ENCODE measurements at places on chromosomes 16 and 17.

DNA sequence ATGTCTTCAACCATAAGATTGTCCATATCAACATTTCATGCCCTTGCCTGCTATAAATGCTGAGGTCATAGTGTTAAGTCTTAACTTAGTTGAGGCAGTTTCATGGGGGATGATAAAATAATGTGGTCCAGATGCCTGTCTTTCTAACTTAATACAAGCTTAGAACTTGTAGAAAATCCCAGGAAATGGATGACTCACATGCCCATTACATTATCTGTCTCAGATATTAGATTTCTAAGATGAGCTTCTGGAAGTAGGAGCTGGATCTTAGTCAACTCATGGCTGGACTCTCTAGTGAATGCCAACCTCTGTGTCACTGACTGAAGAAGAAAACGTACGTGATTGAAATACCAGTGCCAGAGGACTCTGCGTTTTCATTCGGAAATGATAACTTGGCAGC lies 797.5 kb upstream of the EEF2KMT start:
- no peak overlapping the region for H3K4me3 ChIP-seq
- no peaks in the 10 kb centered on the region for H3K36me3 ChIP-seq
- no peak for DNase-seq
- H3K27me3 ChIP-seq: no peaks in the 10 kb centered on the region
- H3K4me1 ChIP-seq: no peaks in the 10 kb centered on the region

DNA sequence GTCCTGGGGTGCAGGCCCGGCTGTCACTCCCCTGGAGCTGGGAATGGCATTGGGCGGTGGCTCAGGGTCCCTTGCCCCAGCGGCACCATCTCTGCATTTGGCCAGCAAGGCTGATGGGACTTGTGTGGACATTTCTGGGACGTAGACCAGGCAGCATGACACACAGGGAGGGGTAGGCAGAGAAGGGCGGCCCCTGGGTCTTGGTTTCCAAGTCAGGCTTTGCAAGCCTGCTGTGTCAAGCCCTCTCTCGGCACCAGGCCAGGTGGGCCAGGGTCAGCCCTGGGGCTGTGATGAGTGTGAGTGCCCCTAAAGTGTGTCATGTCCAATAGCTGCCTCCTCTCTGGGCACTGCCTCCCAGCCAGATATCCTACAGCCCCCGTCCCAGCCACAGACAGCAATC lies 335.2 kb downstream of the SEC14L1 start:
- peaks cover 83% of the 10 kb centered on the region for H3K4me1 ChIP-seq
- no peak overlapping the region for H3K4me3 ChIP-seq
- no peak for DNase-seq

- no peak for DNase-seq
- H3K27me3 ChIP-seq: no peaks in the 10 kb centered on the region
- no peak overlapping the region for H3K27ac ChIP-seq
- no peaks in the 10 kb centered on the region for H3K4me1 ChIP-seq
These were observed 481.3 kb downstream of the TMEM114 start for GRCh38 chr16:8108991-8109509.

DNA sequence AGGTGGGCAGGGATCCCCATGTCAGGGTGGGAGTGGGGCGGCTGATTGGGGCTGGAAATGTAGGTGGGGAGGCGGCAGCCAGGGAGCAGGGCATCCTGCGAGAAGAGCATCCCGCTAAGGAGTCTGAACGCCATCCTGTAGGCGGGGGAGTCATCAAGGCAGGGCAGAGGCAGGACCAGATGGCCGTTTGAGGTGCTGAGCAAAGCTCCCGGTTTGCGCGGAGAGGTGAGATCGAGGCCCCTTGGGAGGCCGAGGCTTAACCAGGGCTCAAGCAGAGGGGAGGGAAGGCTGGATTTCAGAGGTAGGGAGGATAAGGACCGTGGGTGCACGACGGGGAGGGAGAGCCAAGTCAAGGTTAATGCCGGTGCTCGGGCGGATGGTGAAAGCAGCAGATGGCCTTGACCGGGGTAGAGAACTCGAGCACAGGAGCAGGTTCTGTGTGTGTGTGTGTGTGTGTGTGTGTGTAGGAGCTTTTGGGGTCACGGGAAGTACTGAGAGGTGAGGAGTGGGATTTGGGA lies 472 bp upstream of the NME2 start:
- no peak for DNase-seq
- peak overlapping the region; percentile 80 for H3K27ac ChIP-seq
- peaks cover 18% of the 10 kb centered on the region for H3K36me3 ChIP-seq
- H3K4me3 ChIP-seq: peak overlapping the region; percentile 78
- H3K4me1 ChIP-seq: no peaks in the 10 kb centered on the region
- no peaks in the 10 kb centered on the region for H3K27me3 ChIP-seq

DNA sequence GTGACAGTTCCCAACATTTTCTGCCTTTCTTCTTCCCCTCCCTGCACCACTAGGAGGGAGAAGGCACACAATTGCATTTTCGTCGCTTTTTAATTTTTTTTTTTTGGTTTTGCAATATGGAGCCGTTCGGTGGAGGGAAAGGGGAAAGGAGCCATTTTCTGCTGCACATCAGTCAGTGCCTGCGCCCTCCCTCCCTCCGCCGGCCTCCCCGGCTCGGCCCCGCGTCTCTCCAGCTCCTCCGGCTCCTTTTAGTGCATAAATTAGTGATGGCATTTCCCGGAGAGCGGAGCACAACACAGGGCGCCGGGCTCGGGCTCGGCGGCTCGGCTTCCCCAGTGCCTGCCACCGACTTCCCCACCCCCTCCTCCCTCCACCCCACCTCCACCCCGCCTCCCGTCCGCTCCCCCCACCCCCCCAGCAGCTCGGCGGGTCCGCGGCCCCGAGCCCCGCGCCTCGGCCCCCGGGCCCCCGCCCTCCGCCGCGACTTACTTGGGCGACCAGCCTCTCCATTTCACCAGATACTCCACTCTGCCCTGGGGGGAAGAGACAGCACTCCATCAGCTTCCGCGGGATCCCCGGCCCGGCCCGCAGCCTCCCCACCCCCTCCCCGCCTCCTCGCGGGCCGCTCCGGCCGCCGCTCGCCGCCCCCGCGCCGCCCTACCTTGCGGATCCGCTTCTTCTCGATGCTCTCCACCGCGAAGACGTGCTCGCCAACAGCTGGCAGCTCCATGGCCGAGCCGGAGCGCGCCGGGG lies 542 bp downstream of the CBX4 start:
- DNase-seq: peak; percentile 70
- peak overlapping the region; percentile 94 for H3K27ac ChIP-seq
- no peaks in the 10 kb centered on the region for H3K36me3 ChIP-seq
- peak overlapping the region; percentile 78 for H3K4me3 ChIP-seq
- H3K27me3 ChIP-seq: peaks cover 71% of the 10 kb centered on the region

DNA sequence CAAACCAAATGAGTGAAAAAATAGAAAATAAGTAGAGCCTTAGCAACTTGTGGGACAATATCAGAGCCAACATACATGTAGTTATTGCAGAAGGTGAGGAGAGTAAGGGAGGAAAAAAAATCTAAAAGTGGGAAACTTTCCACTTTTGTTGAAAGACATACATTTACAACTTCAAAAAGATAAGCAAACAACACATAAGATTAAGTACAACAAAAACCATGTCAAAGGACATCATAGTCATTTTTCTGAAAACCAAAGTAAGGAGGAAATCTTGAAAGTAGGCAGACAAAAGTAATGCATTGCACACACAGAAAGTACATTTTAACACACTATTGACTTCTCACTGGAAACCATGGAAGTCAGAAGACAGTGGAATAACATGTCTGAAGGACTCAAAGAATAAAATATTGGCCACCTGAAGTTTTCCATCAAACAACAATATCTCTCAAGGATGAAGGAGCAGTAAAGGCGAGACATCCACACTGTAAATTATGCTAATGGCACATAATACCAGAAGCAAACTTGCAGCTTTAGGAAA lies 291.9 kb downstream of the BCAS3 start:
- no peak for DNase-seq
- H3K36me3 ChIP-seq: no peaks in the 10 kb centered on the region
- H3K4me3 ChIP-seq: no peak overlapping the region
- no peaks in the 10 kb centered on the region for H3K4me1 ChIP-seq
- H3K27ac ChIP-seq: no peak overlapping the region

GRCh38 chr17:17970699-17971430 lies 1.3 kb downstream of the TOM1L2 start:
- peaks cover 7% of the 10 kb centered on the region for H3K4me1 ChIP-seq
- no peaks in the 10 kb centered on the region for H3K36me3 ChIP-seq
- no peak for DNase-seq

DNA sequence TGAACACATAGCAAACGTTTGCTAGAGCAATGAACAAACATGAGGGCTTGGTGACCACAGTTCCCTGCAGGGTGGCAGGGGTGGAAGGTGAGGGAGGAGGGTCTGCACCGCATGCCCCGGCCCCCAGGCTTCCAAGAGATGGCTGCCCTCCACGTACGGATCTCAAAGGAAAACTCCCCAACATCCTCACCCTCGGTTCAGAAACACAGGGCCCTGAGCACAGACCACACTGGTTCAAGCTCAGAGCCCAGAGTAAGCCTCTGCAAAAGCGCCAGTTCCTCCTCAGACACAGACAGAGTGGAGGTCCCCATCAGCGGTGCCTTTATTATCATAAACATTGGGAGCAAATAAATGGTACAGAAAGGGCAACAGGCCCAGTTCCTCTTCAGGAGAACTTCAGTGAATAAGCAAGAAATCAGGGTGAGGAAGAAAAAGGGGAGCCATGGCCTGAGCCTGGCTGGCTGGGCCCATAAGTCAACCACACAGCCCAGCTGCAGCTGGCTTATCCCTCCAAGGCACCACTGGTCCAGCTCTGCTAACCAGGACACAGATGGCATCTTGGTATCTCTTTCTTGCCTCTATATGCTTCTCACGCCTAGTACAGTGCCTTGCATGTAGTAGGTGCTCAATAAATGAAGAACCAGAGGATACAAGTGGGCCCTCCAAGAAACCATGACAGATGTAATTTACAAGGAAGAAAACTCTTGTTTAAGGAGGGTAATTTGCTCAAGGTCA lies 11.0 kb downstream of the MPO start:
- no peak overlapping the region for H3K4me3 ChIP-seq
- DNase-seq: no peak
- H3K27me3 ChIP-seq: no peaks in the 10 kb centered on the region
- H3K27ac ChIP-seq: no peak overlapping the region

GRCh38 chr16:57764006-57764340 lies 28.4 kb downstream of the KATNB1 start:
- no peak overlapping the region for H3K27ac ChIP-seq
- H3K4me3 ChIP-seq: no peak overlapping the region
- H3K36me3 ChIP-seq: peaks cover 2% of the 10 kb centered on the region
- DNase-seq: no peak
- no peaks in the 10 kb centered on the region for H3K4me1 ChIP-seq

DNA sequence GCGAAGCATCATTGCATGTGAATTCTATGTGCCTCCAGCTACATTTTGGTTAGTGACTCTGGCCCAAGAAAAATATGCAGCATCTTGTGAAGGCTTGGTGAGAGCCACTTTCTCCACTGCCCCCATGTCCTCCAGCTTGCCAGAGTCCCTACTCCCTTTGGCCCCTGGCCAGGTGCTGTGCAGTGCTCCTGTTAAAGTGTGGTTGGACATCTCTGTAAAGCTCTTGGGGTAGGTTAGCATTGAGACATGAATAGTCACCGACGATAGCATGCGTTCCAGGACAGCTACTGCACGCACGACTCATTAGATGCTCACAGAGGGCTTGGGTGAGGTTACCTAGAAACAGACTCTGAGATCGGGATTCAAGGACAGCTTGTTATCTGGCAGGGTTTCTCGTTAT lies 48.6 kb downstream of the FOXL1 start:
- no peak overlapping the region for H3K4me3 ChIP-seq
- no peak overlapping the region for H3K27ac ChIP-seq
- no peaks in the 10 kb centered on the region for H3K4me1 ChIP-seq
- no peak for DNase-seq
- no peaks in the 10 kb centered on the region for H3K36me3 ChIP-seq

DNA sequence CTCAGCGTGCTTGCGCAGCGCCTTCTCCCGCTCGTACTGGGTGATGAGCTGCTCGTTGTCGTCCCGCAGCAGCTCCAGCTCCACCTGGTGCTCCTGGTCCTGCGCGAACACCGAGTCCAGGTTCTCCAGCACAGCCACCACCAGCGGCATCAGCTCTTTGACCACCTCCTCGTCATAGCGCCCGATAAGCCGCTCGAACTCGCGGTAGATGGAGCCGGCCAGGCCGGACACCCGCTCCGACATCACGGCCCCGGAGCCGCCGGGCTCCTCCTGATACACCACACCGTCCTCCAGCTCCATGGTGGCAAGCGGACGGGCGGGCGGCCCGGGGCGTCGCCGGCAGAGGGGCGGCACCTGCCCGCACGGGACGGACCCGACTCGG lies 320 bp downstream of the SPAG9 start:
- H3K4me3 ChIP-seq: peak overlapping the region; percentile 97
- no peaks in the 10 kb centered on the region for H3K27me3 ChIP-seq
- no peaks in the 10 kb centered on the region for H3K36me3 ChIP-seq
- peaks cover 9% of the 10 kb centered on the region for H3K4me1 ChIP-seq

DNA sequence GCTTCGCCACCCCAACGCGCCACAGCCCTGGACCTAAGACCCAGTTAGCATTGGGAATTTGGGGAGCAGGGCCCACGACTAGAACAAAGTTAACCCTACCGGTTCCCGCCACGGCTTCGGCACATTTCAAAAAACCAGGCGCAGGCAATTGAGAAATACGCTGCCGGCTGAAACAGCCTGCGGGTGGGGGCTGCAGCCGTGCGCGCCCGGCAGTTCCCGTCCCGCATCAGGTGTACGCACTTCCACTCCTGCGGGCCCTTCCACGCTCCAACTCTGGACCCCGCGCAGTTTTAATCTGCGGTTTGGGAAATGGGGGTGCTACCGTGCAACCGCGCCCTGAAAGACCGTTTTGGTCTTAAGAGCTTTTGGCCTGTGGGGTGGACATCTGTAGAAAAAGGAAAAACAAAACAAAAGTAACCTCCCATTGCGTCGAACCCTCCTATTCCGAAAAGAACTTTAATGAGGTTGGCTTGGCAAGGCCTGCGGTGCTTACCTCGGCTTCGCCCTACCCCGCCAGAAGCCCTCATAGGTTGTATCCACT lies 7.1 kb downstream of the IRX5 start:
- H3K27ac ChIP-seq: no peak overlapping the region
- DNase-seq: no peak
- peaks cover 6% of the 10 kb centered on the region for H3K36me3 ChIP-seq
- H3K4me1 ChIP-seq: peaks cover 12% of the 10 kb centered on the region
- no peak overlapping the region for H3K4me3 ChIP-seq

Data from cardiac muscle cell (in vitro differentiated cells and primary cell).